Stimulated activated naive CD4-positive, alpha-beta T cell treated with Interleukin-2 at 50 U/mL for 16 hours (primary cell): ENCODE measurements at places on chromosomes 2 and 18.

GRCh38 chr2:43854671-43855070, 15.9 kb downstream of the ABCG8 start:
- DNase-seq: no peak

GRCh38 chr2:67083951-67084350, 313.2 kb upstream of the ETAA1 start:
- no peak for DNase-seq

DNA sequence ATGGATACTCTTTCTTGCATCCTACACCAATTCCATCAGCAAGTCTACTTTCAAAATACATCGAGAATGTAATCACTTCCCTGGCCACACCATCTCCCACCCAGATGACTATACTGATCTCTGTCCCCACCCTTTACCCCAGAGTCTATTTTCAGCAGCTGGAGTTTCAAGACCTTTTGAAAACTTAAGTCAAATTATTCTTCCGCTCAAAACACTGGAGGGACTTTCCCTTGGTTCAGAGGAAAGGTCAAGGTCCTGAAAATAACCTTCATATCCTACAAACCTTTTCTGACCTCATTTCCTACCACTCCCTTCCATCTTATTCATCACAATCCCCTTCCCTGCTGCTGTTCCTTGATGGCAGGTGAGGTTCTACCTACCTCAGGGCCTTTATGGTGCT, 58.8 kb upstream of the LYPD6 start:
- DNase-seq: no peak

DNA sequence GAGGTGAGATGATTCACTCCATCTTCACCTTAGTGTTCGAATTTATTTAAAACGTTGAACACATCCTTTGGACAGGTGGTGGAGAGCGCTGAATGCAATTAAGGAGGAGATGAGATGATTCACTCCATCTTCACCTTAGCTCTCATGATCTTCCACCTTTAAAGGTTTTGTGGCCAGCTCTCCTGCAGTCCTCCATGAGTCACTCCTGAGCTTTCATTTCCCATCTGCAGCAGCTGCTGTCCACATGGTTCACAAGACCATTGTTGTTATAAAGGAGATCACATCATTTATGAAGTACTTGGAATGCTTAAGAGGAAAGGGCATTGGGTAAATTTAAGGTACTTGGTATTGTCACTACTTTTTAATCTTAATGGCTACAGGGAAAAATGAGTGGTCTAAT, 298.5 kb downstream of the PAX3 start:
- no peak for DNase-seq

DNA sequence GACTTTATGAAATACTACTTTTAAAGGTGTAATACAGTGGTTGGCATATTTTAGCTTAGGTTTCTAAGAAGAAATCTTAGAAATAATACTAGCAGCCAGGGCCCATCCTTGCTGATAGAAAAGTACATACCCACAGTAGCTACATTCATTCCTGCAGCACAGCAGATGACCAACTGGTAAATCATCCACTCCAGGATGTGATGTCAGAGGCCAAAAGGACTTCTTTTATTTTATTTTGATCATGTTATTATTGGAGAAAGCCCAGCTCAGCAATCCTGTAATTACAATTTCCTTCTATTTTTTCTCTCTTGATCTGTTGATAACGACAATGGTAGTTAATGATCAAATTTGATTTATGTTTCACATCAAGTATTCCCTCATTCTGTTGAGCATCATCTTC, 18.0 kb upstream of the TTN start:
- DNase-seq: no peak

DNA sequence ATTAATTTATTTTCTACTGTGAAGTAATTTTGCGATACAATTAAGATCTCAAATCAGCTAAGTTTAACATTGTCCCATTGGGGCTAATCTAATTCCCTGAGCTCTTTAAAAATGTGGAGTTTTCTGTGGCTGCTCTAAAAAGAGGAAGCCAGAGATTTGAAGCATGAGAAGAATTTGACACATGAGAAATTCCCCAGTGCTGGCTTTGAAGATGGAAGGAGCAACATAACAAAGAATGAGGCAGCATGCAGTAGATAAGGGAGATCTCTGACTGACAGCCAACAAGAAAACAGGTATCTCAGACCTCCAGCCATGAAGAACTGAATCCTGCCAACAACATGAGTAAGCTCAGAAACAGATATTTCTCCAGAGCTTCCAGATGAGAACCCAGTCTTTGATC, 308.4 kb downstream of the ZNF804A start:
- DNase-seq: no peak

- no peak for DNase-seq
These were observed 223.5 kb downstream of the NDUFA10 start for GRCh38 chr2:239801404-239802184.

GRCh38 chr2:120791962-120792297, 56.3 kb downstream of the GLI2 start:
- no peak for DNase-seq

DNA sequence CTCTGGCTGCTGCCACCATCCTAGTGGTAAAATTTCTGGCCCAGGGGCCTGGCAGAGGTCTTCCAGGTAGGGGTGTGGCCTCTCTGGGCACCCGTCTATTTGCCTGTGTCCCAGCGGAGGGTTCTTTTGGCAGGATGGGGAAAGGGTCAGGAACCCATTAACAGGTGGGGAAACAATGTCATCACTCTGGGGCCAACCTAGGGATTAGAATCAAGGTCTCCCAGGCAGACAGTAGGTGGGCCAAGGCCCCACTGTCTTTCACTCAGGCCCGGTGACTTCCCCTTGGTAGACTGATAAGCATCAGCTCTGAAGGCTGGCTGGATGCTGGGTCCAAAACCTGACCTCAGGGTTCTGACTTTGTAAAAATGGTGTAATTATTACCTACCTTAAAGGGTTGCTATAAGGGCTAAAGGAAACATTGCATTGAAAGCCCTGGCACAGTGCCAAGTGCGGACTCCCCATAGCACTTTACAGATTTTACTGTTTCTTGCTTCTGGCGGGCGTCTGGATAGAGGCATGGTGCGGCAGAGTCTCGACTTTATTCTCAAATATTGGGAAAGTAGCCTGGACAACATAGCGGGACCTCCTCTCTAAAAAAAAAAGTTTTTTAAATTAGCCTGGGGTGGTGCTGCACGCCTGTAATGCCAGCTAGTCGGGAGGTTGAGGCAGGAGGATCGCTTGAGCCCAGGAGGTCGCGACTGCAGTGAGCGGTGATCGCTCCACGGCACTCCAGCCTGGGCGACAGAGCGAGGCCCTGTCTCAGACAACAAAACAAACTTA, 2.2 kb downstream of the LBX2 start:
- no peak for DNase-seq

- DNase-seq: no peak
These were observed 26.4 kb downstream of the KCNIP3 start for GRCh38 chr2:95323347-95324155.

GRCh38 chr2:171327043-171327496, 106.7 kb downstream of the METTL8 start:
- DNase-seq: no peak

DNA sequence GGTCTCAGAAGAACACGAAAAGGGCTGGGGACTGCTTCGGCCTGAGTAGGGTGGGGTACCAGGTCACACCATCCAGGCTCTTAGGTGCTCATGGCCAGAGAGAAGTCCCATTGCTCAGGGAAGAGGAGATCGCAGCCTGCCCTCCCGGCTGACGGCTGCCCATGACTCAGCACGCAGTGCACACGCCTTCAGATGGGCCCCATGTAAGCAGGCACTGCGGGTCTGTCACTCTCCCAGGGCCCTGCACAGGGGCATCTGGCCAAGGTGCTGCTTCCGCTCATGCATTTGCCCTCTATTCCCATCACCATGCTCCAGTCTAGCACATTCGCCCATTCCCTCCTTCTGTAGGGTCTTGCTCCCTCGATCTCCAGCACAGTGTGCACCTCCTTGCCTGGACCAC, 34.7 kb downstream of the SFXN5 start:
- no peak for DNase-seq

DNA sequence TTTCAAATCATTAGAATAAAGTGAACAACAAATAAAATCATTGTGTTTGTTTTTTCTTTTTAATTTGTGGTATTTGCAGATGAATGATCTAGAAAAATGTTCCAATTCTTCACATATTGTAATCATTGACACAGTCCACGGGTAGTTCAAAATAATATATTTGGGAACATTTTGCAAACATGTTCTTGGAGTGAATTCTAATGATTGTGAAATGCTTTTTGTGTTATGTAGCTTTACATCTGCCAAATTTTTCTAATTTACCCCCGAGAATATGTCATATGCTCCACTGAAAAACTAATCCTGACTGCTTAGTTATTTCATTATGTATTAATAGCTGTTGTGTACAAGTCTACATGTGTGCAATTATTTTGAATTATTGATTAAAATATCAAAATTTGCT, 1468.4 kb upstream of the NXPH2 start:
- DNase-seq: no peak

- no peak for DNase-seq
These were observed 28.6 kb upstream of the POU3F3 start for GRCh38 chr2:104825124-104825865.

GRCh38 chr2:69588403-69588802, 55.1 kb downstream of the AAK1 start:
- no peak for DNase-seq

DNA sequence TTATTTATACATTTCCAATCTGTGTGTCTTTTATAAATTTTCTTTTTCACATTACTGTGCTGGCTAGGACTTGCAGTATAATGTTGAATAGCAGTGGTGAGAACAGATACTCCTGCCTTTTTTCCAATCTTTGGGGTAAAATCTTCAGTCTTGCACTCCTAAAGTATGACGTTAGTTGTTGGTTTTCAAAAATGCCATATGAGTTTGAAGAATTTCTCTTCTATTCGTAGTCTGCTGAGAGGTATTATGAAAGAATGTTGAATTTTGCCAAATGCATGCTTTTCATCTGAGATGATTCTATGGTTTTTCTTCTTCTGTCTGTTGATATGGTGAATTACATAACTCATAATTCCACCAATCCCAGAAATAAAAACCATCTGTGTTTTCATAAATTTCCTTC, 335.3 kb upstream of the CHST9 start:
- DNase-seq: no peak

- DNase-seq: no peak
These were observed 14.4 kb downstream of the IL36B start for GRCh38 chr2:113038291-113038690.

DNA sequence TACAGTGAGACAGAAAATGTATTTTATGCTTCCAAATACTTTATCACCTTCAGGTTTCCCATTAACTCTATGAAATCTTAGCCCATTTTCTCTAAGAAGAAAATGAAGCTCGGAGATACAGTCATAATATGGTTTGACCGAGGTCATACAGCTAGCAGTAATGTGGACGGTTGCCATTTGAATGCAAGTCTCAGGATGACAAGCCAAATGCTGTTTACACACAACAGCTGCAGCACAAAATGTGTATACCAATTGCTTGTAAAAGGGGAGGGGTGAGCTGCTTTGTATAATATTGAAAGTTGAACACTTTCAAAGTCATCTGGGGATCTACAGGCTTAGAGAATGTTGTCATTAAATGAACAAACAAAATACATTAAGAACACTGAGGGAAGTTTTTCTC, 93.8 kb upstream of the FSIP2 start:
- no peak for DNase-seq

GRCh38 chr2:29222381-29223179, 107.4 kb downstream of the CLIP4 start:
- DNase-seq: no peak

DNA sequence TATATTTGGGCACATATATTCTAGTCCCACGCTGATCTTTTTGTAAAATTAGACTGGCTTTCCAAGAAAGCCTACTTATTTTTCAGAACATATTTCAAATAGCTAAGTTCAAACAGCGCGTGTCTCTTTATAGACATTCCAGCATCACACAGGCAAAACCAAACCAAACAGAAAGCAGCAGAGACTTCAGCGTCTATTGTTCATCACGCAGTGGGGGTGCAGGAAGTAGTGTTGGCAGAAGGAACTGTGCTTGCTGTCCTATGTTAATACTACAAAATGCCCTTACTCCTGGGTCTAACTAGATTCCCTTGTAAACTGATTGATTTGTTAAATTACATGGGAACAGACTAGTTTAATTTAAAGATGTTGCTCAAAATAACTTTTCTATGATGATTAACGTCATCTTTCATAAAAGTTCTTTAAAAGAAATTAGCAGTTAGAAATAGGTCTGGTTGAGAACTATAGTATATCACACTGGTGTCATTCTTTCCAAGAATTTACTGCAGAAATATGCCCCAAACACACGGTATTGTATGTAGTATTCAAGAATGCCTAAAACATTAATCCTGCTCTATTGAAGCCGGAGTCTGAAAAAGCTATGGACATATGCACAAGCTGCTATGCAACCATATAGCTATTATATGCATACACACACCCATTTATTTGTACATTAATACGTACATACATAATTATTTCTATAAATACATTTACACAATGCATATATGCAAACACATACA, 436.3 kb downstream of the CBLN2 start:
- no peak for DNase-seq
